ENCODE measurements at places on chromosomes 7 and 10. TPM values are rescaled to one million over a fixed set of nuclear protein-coding genes. Genes with fewer than 3 reads are reported as not detected.

DNA sequence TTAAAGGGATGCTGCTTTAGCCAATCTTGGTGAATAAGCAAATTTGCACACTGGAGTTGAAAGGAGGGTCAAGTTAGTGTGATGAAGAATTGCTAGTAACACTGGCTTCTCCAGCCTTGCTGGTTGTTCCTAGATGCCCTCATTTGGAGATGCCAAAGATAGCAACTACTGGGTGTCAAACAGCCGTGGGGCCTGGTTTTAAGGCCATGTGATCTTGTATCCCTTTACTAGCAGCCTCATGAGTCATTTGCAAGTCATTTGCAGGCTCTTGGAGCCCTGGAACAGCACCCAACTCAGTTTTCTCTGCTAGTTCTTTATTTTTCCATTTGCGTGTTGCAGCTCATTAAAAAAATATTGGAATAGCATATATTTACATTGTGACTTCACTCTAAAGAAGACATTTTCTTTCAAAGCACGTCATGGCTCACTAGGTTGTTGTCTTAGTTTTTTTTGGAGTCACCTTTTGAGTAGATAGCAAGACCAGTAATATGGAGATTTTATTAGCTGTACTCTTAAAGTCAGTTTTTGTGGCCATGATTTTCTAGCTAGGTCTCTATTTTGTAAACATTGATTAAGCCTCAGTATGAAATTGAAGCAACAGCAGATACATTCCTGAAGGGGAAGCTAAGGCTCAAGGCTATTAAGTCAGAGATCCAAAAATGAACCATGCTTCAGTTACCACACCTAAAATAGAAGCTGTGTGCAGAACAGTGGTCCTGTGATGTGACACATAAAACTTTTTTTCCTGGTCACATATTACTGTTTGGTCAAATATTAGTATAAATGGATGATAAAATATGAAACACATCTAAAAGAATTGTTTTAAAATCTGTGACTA, 1.3 kb downstream of the LSMEM1 start:
- H3K4me1 ChIP-seq = peaks cover 33% of the 10 kb centered on the region
- DNase-seq = no peak
- H3K27ac ChIP-seq = peak overlapping the region; percentile 79
- H3K27me3 ChIP-seq = no peaks in the 10 kb centered on the region
- H3K36me3 ChIP-seq = no peaks in the 10 kb centered on the region

DNA sequence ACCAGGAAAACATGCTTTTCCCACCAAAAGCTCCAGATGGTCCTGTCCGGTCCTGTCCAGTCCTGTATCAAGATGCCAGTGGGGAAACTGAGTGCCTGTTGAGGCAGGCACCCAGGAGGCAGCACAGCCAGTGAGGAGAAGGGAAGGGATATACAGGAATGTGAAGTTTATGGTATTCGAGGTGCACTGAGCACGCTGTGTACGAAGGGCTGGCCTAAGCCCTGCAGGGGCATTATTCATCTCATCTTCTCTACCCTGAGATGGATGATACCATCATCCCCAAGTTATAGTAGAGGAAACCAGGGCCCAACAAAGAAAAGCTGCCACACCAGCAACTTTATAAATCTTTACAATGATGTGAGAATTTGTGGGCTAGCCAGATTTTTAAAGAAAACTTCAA, 23.4 kb upstream of the FXYD4 start:
- H3K4me1 ChIP-seq = no peaks in the 10 kb centered on the region
- H3K27ac ChIP-seq = no peak overlapping the region
- no peaks in the 10 kb centered on the region for H3K36me3 ChIP-seq
- no peak overlapping the region for H3K4me3 ChIP-seq

GRCh38 chr7:145863-146262, 46.5 kb upstream of the FAM20C start:
- H3K36me3 ChIP-seq = no peaks in the 10 kb centered on the region
- no peak for DNase-seq
- H3K27me3 ChIP-seq = no peaks in the 10 kb centered on the region
- H3K27ac ChIP-seq = no peak overlapping the region

ZNF853 gene
- 18.2 TPM for total RNA-seq

- DNase-seq = no peak
- H3K4me3 ChIP-seq = no peak overlapping the region
- no peaks in the 10 kb centered on the region for H3K4me1 ChIP-seq
- no peak overlapping the region for H3K27ac ChIP-seq
Observed at GRCh38 chr7:12653110-12653509, 34.3 kb upstream of the ARL4A start.

NRP1 gene
- total RNA-seq = 90.0 TPM

SLF2 gene
- 29.1 TPM for total RNA-seq

DNA sequence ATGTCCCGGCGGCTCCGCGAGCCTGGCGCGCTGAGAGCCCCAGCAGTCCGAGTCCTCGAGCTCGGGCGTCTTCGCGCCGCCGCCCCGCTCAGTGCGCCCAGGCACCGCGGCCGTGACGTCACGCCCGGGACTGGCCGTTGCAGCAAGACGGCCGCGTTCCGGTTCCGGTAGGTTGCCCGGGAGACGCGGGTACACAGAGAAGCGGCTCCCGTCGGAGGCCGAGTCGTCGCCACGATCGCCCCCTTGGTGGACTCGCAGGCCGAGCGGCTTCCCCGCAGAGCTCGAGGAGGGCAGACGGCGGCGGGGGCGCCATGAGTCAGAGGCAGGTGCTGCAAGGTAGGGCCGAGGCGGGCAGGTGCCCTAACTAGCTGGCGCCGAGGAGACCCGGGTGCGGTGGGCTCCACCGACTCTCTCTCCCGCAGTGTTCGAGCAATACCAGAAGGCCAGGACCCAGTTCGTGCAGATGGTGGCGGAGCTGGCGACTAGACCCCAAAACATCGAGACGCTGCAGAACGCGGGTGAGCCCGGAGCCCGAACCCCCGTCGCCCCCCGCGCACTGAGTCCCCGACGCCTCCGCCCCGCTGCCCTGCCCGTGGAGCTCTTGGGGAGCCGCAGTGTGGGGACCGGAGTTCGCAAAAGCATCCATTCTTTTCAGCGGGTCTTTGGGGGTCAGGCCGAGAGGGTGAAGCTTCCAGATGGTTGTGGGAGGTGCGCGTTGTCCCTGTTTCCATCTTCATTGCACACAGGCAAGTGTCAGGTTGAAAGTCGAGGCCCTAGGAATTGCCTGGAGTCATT, at the start of gene SPAG6:
SPAG6 (plus strand) TSS at position 196 of the 795 bp plus-strand sequence; CDS start at position 312, 116 bp downstream.
- H3K4me1 ChIP-seq = no peaks in the 10 kb centered on the region
- H3K4me3 ChIP-seq = peak within 1 kb of the TSS; percentile 29
- no peak for DNase-seq
- H3K36me3 ChIP-seq = no peaks in the 10 kb centered on the region
- peaks cover 11% of the 10 kb centered on the region for H3K27me3 ChIP-seq
- no peak within 1 kb of the TSS for H3K27ac ChIP-seq

- peaks cover 29% of the 10 kb centered on the region for H3K4me1 ChIP-seq
- H3K27me3 ChIP-seq = no peaks in the 10 kb centered on the region
- H3K4me3 ChIP-seq = no peak overlapping the region
- H3K36me3 ChIP-seq = no peaks in the 10 kb centered on the region
- peak overlapping the region; percentile 41 for H3K27ac ChIP-seq
- peak; percentile 38 for DNase-seq
Observed at GRCh38 chr10:88245974-88246511, 337.1 kb downstream of the RNLS start.

TMEM196 gene
- total RNA-seq = not detected

DNA sequence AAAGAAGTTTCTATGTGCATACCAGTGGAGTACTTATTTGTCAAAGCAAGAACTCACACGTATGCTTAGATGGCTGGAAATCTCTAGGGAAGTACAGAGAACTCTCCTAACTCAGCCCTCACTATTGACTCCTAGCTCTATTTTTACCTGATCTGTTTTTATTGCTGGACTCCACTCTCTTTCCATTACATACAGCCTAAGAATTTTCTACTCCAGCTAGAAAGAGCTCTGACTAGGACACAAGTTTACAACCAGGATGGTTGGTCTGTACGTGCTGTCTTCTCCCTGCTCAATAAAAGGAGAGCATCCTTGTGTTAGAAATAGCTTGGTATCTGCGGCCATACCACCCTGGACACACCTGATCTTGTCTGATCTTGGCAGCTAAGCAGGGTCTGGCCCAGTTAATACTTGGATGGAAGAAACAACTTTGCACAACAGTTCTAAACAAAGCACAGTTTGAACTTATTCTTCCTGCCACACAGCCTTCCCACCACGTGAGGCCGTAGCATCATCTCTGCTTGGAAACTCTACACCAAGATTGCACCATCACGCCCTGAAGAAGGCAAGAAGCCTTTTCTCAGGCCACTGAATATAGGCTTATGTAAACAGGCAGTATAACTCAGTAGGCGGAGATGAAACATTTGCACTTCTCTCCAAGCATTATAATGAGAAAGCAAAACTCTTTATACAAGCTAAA, 50.7 kb downstream of the KCNMA1 start:
- no peak for DNase-seq
- H3K27me3 ChIP-seq = no peaks in the 10 kb centered on the region
- no peaks in the 10 kb centered on the region for H3K36me3 ChIP-seq
- no peaks in the 10 kb centered on the region for H3K4me1 ChIP-seq
- no peak overlapping the region for H3K4me3 ChIP-seq

GRCh38 chr10:132888898-132889490, 53.4 kb downstream of the CFAP46 start:
- no peak overlapping the region for H3K4me3 ChIP-seq
- no peaks in the 10 kb centered on the region for H3K27me3 ChIP-seq
- no peak for DNase-seq
- H3K36me3 ChIP-seq = no peaks in the 10 kb centered on the region
- no peak overlapping the region for H3K27ac ChIP-seq
- no peaks in the 10 kb centered on the region for H3K4me1 ChIP-seq

DNA sequence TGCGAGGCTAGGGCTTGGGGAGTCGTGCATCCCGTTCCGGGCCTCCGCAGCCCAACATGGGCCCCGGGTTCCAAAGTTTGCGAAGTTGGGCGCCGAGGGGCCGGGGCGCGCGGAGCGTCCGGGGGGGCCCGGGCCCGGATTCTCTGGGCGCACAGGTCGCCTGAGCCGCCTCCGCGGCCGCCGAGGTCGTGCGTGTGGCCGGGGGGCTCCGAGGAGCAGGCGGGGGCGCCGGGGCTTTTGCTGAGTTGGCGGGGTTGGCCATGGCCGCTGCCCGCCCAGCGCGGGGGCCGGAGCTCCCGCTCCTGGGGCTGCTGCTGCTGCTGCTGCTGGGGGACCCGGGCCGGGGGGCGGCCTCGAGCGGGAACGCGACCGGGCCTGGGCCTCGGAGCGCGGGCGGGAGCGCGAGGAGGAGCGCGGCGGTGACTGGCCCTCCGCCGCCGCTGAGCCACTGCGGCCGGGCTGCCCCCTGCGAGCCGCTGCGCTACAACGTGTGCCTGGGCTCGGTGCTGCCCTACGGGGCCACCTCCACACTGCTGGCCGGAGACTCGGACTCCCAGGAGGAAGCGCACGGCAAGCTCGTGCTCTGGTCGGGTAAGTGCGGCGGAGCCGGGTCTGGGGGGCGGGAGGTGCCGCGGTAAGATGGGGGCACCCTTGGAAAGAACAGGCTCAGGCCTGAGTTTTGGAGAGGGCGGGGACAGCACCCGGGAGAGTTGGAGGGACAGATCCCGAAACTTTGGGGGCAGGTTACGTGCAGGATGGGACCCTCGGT, 643 bp downstream of the SMO start:
- no peak for DNase-seq
- peaks cover 21% of the 10 kb centered on the region for H3K4me1 ChIP-seq
- peak overlapping the region; percentile 75 for H3K27ac ChIP-seq
- H3K36me3 ChIP-seq = no peaks in the 10 kb centered on the region
- no peaks in the 10 kb centered on the region for H3K27me3 ChIP-seq
- peak overlapping the region; percentile 79 for H3K4me3 ChIP-seq

MICALL2 gene
- 67.6 TPM for total RNA-seq

PDE6C gene
- not detected for total RNA-seq

DNA sequence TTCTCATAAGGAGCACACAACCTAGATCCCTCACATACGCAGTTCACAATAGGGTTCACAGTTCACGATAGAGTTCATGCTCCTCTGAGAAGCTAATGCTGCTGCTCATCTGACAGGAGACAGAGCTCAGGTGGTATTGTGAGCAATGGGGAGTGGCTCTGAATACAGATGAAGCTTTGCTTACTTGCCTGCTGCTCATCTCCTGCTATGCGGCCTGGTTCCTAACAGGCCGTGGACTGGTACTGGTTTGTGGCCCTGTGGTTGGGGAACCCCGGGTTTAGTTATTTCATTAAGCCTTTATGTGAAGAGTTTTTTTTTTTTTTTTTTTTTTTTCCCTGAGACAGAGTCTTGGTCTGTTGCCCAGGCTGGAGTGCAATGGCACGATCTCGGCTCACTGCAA, 19.4 kb downstream of the SLK start:
- peaks cover 10% of the 10 kb centered on the region for H3K4me1 ChIP-seq
- H3K36me3 ChIP-seq = no peaks in the 10 kb centered on the region
- no peak overlapping the region for H3K4me3 ChIP-seq
- no peak overlapping the region for H3K27ac ChIP-seq
- H3K27me3 ChIP-seq = no peaks in the 10 kb centered on the region

DNA sequence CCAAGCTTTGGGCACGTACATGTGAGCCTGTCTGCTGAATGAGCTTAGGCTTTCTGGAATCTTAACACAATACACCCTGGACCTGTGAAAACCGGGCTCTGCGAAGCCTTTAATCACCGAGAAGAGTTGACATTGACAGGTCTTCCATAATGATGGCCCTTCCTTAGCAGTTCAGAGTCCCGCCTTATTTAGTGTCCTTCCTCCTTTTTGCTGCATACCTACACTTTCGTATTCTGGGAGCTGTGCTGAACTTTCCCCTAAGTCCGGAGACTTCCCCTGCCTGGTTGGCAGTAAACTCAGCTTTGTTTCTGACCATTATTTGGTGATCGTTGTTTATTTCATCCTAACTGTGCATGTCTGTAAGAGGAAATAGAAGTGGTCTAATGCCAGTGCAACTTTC, 212.0 kb downstream of the CAMK1D start:
- no peaks in the 10 kb centered on the region for H3K27me3 ChIP-seq
- H3K4me1 ChIP-seq = no peaks in the 10 kb centered on the region
- no peak overlapping the region for H3K4me3 ChIP-seq
- no peaks in the 10 kb centered on the region for H3K36me3 ChIP-seq
- no peak for DNase-seq

PPP3CB gene
- 72.3 TPM for total RNA-seq

GRCh38 chr10:100826983-100827818, 81.8 kb downstream of the PAX2 start:
- no peaks in the 10 kb centered on the region for H3K36me3 ChIP-seq
- H3K4me3 ChIP-seq = peak overlapping the region; percentile 51
- peaks cover 38% of the 10 kb centered on the region for H3K4me1 ChIP-seq
- H3K27ac ChIP-seq = no peak overlapping the region
- DNase-seq = no peak
- H3K27me3 ChIP-seq = no peaks in the 10 kb centered on the region

GRCh38 chr7:51029701-51030191, 247.1 kb upstream of the GRB10 start:
- no peaks in the 10 kb centered on the region for H3K4me1 ChIP-seq
- H3K27ac ChIP-seq = no peak overlapping the region
- DNase-seq = no peak
- peaks cover 37% of the 10 kb centered on the region for H3K36me3 ChIP-seq

DNA sequence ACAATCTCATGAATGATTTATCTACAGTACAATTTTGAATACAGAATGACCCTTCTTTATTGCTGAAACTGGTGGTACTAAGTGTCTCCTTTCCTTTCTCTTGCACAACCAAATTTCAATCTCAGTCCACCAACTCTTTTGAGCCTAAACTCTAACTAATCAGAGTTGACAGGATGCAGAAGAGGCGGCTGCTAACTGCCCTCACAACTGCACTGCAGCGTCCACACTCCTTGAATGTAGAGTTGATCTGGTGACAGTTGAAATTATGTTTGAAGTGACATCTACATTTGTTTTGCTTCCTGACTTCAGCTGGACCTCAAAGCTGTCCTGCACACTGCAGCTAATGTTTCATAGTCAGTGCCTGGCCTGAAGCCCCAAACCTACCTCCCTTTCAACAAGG, 139.6 kb downstream of the ZMYND11 start:
- H3K27ac ChIP-seq = no peak overlapping the region
- H3K4me3 ChIP-seq = no peak overlapping the region
- H3K36me3 ChIP-seq = no peaks in the 10 kb centered on the region
- no peaks in the 10 kb centered on the region for H3K4me1 ChIP-seq
- no peaks in the 10 kb centered on the region for H3K27me3 ChIP-seq
